ENCODE measurements at places on chromosomes 3 and 15.

GRCh38 chr3:108125550-108126071, 34.8 kb upstream of the CD47 start:
- no peak for DNase-seq

GRCh38 chr3:128317698-128318231, 148.9 kb downstream of the DNAJB8 start:
- DNase-seq, result no peak

DNA sequence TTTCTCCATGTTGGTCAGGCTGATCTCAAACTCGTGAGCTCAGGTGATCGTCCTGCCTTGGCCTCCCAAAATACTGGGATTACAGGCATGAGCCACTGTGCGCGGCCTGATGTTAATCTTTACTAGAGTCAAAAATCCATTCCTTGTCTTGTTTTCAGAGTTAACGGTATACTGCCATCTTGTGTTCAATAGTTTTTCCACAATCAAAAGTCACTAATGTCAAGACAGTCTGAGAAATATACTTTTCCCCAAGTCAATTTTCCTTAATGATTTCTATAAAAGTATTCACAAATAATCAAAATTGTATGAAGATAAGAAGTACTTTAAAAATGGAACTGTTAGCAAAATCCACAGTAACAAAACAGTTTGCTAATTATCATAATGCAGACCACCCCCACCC, 8.5 kb downstream of the CRBN start:
- no peak for DNase-seq

DNA sequence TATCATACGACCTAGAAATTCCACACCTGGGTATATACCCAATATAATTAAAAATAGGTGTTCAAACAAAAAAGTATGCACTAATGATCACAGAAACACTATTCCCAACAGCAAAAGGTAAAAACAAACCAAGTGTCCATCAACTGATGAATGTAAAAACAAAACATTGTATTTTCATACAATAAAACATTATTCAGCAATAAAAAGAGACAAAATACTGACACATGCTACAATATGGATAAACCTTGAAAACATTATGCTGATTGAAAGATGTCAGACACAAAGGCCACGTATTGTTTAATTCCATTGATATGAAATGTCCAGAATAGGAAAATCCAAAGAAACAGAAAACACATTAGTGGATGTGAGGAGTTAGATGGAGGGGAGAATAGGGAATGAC, 71.0 kb downstream of the RPL22L1 start:
- DNase-seq, result no peak

DNA sequence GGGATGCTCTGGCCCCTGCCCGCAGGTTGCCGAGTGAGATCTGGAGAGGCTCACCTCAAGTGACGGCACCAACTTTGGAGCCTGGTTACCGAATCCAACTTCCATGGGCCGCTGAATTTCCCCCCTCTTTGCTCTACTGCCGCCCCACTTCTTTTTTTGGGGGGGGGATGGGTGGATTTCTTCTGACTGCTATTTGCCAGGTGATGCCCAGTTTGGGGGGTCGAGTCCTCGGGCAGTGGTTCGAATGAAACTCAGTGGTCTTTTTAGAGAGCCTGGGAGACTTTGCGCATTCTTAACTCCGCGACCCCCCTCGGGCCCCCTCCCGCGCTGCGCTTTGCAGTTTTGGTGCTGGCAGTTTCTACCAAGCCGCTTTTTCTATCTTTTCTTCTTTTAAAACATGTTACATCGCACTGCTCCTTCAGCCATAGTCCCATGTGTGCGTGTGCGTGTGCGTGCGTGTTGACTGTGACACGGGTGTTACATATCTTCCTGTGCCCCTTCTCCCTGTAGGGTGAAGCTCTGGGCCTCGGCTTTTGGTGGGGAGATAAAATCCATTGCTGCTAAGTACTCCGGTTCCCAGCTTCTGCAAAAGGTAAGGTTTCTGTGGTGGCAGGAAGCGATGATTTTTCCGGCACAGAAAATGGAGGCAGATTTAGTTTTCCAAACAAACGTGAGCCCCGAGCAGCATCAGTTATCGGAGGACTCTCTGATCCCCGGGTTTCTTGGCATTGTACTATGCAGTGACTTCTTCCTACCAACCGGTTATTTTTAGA, 837 bp downstream of the CACNA2D3 start:
- no peak for DNase-seq

DNA sequence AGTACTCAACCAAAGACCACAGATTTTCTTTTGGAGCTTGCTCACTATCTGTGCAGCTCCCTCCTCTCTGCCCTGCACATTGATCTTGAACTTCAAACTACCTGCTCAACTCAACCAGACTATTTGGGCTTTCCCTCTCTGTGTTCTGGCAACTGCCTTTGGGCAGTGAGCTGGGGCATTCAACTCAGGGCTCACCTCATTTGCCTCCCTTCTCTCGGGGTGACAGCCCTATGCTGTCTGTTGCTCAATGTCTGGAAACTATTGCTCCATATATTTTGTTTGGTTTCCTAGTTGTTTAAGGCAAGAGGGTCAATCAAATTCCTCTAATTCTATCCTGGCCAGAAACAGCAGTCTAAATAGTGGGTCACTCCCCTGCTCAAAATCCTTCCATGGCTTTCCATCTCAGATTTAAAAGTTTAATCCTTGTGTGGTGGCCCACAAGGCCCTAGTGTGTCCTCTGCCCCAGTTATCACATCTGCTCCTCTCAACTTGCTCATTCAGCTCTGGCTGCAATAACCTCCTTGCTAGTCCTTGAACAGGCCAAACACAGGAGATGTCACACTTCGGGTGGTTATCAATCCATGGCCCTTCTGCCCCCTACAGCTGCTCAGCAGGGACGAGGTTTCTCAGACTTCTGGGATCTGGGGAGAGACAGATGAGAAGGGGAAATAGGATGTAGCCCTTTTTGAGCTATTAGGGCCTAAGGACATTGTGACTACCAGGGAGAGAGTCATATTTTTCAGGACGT, 67.8 kb downstream of the SNRK start:
- no peak for DNase-seq

GRCh38 chr3:10223676-10224639, 24.3 kb upstream of the TATDN2 start:
- peak; percentile 54 for DNase-seq

- DNase-seq, result peak; percentile 5
These were observed 637 bp downstream of the CIP2A start for GRCh38 chr3:108588601-108589000.

- no peak for DNase-seq
These were observed 24.2 kb upstream of the ZPLD1 start for GRCh38 chr3:102410616-102411015.

DNA sequence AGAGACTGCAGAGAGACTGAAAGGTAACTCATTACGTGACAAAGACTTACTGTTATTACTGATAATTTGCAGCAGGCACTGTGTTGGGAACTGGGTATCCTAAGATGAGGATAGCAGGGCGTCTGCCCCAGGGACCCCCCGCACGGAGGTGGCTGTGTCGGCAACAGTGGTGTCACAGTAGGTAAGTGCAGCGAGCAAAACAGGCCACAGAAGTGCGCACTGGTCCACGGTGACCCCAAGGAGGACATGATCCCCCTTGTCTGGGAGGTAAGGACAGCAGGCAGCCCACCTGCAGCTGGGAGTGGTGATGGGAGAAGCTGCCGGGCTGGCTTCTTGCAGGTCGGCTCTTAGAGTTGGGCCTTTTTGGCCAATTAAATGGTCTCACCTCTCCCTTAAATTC, 82.9 kb downstream of the FAM43A start:
- no peak for DNase-seq

GRCh38 chr3:195884691-195885035, 23.7 kb downstream of the TNK2 start:
- no peak for DNase-seq

DNA sequence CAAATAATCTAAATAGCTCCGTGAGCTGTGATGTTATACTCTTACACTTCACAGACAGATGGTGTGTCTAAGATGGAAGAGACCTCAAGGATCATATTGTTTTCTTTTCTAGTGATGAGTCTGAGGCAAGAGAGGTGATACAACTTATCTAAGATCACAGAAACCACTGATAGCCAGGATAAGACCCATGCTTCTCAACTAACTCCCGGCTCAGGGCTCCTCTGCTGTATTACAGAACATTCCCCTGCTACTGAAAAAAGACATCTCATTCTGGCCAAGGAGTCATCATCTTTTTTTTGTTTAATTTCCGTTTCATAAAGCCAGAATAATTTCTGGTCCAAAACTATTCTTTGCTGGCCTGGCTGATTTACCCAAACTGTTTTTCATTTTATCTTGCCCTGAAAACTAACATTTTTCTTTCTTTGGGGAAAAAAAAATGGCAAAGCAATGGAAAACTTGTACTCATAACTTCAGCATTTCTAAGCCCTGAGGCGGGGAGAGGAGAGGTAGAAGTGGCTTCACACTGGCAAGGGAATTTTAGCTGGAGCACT, 46.9 kb upstream of the GAP43 start:
- no peak for DNase-seq

DNA sequence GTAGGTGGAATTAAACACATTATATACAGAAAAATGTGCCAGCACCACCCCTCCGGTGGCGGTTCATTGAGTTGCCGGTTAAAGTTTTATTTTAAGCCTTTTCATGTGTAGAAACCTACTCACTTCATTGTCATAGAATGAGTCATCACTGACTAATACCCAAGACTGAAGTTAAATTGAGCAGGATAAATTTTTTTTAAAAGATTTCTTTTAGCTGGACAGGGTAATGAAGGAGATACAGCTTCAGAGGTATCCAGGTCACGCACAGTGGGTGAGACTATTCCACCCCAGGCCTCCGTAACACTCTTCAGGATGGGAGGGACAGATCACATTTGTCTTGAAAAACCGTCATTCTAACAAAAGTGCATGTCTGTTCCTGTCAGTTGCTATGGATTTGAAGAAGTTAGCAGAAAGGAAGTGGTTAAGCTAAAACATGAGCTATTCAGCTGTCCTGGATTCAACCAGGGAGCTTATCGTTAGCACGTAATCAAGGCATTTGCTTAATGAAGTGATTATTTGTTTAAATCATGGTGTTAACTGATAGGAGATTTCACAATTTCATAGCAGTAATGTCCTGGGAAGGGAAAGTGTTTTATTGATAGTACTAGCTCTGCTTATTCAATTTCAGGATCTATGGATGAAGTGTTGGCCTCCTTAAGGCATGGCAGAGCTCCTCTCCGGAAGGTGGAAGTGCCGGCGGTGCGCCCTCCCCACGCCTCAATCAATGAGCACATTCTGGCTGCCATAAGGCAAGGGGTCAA, 23.4 kb downstream of the WHAMM start:
- DNase-seq, result peak; percentile 81

DNA sequence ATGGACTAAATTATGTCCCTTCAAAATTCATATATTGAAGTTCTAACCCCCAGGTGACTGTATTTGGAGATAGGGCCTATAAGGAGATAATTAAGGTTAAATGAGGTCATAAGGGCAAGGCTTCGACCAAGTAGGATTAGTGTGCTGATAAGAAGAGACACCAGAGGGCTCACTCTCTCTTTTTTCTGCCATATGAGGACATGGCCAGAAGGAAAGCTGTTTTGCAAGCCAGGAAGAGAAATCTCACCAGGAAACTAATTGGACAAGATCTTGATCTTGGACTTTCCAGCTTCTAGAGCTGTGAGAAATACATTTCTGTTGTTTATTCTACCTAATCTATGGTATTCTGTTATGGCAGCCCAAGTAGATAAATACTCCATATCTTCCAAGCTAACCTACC, 503.6 kb upstream of the NAALADL2 start:
- DNase-seq, result no peak
